ENCODE measurements at places on chromosomes 7 and 10. TPM values are rescaled to one million over a fixed set of nuclear protein-coding genes. Genes with fewer than 3 reads are reported as not detected.

Gene C7orf33
- not detected for polyA plus RNA-seq

Gene LRMDA
- polyA plus RNA-seq, result 21.8 TPM

Gene FGFR2
- polyA plus RNA-seq, result 104 TPM

Gene SEMA3A
- polyA plus RNA-seq, result 15.6 TPM

Gene CUBN
- polyA plus RNA-seq, result 165 TPM

Gene SHTN1
- polyA plus RNA-seq, result 24.8 TPM

Gene AGR2
- 60.7 TPM for polyA plus RNA-seq

Gene VIM
- polyA plus RNA-seq, result 1,445 TPM

Gene CALML3
- not detected for polyA plus RNA-seq

Gene STYXL1
- 58.3 TPM for polyA plus RNA-seq

Gene ADO
- polyA plus RNA-seq, result 46.5 TPM

Gene FOXP2
- 9.8 TPM for polyA plus RNA-seq

Gene MDH2
- polyA plus RNA-seq, result 198 TPM

Gene STOX1
- 11.3 TPM for polyA plus RNA-seq

Gene FGF8
- 8.0 TPM for polyA plus RNA-seq

Gene TLL2
- 0.74 TPM for polyA plus RNA-seq

Gene UTF1
- polyA plus RNA-seq, result not detected

Gene NCOA4
- 239 TPM for polyA plus RNA-seq

Gene CRTAC1
- polyA plus RNA-seq, result 22.0 TPM

Gene FLNC
- polyA plus RNA-seq, result 13.0 TPM

Gene OR13A1
- polyA plus RNA-seq, result 0.09 TPM

Gene C10orf95
- polyA plus RNA-seq, result 1.0 TPM

Gene PON1
- 0.34 TPM for polyA plus RNA-seq

Gene EXOC4
- polyA plus RNA-seq, result 69.4 TPM

Gene CALHM1
- 0.07 TPM for polyA plus RNA-seq

Gene XRCC2
- polyA plus RNA-seq, result 7.4 TPM

Gene SLIT1
- polyA plus RNA-seq, result 6.8 TPM

Gene NAT16
- not detected for polyA plus RNA-seq

Gene TMEM178B
- polyA plus RNA-seq, result 0.19 TPM

Gene NSUN5
- polyA plus RNA-seq, result 22.5 TPM

Gene NUTM2B
- 2.8 TPM for polyA plus RNA-seq

Gene GJD4
- not detected for polyA plus RNA-seq

Gene PNLIP
- not detected for polyA plus RNA-seq

Gene CUZD1
- 1.6 TPM for polyA plus RNA-seq

Gene PCLO
- polyA plus RNA-seq, result 7.6 TPM

Gene HMX3
- polyA plus RNA-seq, result not detected

Gene FEZF1
- not detected for polyA plus RNA-seq

Gene PRSS37
- polyA plus RNA-seq, result 0.30 TPM

Gene GIMAP5
- 5.7 TPM for polyA plus RNA-seq

Gene CAV1
- 33.9 TPM for polyA plus RNA-seq

Gene HOXA7
- 28.8 TPM for polyA plus RNA-seq

Gene SEMA4G
- polyA plus RNA-seq, result 47.3 TPM

Gene TMEM270
- not detected for polyA plus RNA-seq

Gene IDI1
- 66.7 TPM for polyA plus RNA-seq

Gene OR2A5
- polyA plus RNA-seq, result not detected

Gene CDK14
- polyA plus RNA-seq, result 36.6 TPM

Gene LOXL4
- polyA plus RNA-seq, result 4.0 TPM

Gene MYL10
- polyA plus RNA-seq, result 0.18 TPM

Gene GRID1
- 2.1 TPM for polyA plus RNA-seq
